ENCODE measurements at places on chromosomes 2 and 18.

GRCh38 chr18:27696148-27696547 is 480.8 kb downstream of the CDH2 start:
- DNase-seq = no peak

- DNase-seq = no peak
These were observed 85.0 kb downstream of the RPRM start for GRCh38 chr2:153393518-153393917.

DNA sequence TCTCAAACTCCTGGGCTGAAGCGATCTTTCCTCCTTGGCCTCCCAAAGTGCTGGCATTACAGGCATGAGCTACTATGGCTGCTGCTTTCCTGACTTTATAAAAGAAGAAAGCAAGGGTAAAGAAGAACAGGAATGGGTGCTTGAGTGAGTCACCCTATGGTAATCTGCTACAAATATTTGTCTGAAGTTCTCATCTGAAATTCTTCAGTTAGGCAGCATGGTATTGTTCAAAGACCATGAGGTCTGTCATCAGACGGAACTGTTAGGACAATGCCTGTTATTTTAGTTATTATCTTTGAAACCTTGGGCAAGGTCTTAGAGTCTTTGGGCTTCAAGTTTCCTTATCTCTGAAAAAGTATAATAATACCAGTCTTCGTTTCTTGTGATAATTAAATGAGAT is 695.8 kb downstream of the RNF144A start:
- DNase-seq = no peak

DNA sequence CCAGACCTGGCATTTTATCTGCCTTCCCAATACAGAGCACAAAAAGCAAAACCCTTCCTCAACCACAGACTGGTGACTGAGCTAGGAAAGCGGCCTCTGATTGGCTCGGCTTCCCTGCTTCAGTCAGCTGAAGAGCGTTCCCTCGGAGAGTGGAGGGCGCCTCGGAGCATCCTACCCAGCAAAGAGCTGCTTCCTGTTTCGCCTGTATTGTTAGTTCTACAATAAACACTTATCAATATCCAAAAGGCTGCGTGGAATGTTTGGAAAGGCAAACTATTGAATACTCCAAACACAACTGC is 125.0 kb downstream of the CACNB4 start:
- DNase-seq = no peak

GRCh38 chr2:170362313-170362870 is 184.4 kb downstream of the MYO3B start:
- DNase-seq = no peak

All from NCI-H1105 (cell line).